HFF-Myc (cell line): ENCODE measurements at places on chromosomes 13 and 19.

DNA sequence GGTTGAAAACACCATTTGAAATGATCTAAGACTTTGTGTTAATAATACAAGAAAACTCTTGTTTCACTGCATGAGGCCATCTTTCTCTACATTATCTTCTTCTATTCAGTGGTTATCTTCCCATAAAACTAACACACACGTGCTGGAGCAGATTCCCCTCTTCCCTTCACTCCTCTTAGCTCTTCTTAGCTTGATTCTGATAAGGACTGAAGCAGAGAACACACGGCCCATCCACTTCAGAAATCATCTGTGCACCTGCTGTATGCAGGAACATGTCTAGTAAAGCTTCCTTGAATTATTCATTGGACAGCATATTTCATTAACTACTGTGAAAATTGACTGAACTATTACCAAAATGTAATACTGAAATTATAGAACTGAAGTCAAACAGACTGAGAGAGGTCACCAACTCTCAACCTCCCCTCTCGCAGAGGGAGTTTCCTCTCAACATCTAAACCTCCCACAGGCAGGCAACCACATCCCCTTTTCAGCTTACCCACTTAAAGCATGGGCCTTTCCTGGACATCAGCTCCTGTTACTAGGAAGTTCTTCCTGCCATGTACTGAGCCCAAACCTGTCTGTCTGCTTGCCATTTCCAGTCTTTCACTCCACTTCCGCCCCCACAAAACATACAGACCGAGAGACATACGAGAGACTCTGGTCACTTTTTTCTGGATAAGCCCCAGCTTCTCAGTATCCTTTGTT is 113.9 kb downstream of the CRYL1 start:
- DNase-seq, result no peak

- no peak for DNase-seq
Observed at GRCh38 chr13:23567906-23568460, 2.2 kb upstream of the TNFRSF19 start.

DNA sequence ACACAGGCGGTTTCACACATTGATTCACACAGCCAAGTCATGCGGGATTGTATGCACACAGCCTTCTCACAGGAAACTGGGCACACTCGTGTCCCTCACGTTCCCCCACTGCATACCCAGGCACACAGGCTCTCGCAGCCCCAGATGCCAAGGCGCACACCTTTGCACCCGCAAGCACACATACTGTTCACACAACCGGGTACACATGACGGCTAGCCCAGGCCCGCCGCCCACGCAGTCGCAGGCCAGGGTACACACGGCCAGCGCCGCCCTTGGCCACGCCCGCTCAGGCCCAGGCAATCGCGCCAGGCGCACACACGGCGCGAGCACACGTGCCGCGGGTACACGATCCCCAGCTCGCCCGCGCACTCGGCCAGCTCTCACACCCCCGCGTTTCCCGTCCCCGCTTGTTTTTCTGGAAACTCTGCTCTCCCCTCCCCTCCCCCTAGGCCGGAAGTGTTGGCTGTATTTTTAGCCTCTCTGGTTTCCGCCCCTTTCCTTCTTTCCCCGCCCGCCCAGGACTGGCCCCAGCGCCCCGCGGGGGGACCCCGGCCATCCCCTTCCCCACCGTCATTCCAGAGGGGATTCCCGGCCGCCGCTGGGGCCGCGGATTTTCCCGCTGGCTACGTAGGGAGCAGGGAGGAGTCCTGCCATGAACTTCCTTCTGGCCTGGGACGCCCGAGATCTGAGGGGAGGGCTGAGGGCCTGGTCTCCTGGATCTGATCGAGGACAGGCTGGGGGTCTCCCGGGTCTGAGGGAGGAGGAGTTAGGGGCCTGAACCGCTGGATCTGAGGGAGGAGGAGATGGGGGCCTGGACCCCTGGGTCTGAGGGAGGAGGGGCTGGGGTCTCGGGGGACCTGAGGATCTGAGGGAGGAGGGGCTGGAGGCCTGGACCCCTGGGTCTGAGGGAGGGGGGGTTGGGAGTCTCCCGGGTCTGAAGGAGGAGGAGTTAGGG is 4.0 kb upstream of the ZFP36 start:
- peak; percentile 73 for DNase-seq

DNA sequence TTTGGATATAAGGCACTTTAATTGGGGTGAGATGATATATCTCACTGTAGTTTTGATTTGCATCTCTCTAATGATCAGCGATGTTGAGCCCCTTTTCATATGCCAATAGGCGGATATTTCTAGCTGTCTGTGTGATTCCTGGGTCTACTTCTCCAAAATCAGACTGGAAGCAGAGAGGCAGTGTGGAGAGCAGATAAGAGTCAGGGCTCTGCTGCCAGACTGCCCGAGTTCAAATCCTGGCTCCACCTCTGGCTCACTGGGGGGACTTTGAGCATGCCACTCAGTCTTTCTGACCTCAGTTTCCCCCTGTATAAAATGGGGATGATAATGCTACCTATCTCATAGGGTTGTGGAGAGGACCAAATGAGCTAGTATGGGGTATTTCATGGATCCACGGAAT is 24.0 kb upstream of the ACP7 start:
- DNase-seq, result no peak

DNA sequence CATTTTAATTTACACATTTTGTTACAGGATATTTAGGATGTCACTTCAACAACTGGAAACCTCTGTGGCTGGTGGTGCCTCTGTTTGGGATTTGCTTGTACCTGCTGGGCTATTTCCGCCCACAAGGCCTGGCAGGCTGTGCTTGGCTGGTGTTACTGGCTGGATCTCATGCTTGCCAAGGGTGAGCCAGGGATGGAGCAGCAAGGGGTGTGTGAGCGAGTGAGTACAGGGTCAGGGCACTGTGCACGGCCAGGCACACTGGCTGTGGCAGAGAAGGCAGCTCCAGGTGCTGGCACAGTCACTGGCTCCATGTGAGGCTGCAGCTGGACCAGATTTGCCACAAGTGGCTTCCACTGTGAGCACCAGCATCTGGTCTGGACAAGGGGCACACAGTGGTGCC is 1254.8 kb downstream of the SLITRK5 start:
- DNase-seq, result no peak

DNA sequence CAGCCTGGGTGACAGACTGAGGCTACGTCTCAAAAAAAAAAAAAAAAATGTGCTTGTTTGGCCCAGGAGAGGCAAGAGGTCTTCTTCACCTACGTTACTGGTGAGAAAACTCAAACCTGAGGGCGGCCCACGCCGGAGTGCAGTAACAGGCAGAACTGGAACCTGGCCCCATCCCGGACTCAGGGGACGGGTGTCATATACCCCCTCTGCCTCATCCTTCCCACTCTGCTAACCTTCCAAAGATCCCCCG is 414 bp upstream of the ADAT3 start:
- no peak for DNase-seq

DNA sequence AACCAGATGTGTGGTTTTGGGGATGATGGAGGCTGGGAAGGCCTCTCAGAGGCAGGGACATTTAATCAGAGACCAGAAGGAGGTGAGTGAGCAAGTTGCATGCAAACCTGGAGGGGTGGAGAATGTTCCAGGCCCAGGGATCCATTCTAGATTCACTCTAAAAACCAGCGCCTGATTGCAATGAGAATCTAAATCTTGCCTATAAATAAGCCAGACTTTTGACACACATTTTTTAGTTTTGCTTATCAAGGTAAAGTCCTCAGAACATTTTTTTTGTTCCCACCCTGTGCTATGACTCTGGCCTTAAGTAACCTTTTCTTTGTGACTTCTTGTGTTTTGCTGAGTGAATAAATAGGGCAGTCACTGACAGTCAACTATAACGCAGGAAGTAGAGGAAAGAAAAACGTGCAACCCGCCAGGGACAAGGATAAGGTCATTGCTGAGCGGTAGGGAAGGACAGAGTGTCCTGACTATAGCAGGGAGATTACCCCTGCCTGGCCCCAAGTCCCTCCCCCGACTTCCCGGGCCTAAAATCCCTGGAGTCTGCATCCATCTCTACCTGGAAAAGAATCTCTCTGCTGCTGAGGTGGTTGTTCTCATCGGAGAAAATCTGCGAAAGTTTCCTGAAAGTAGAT is 14.4 kb downstream of the RGL3 start:
- no peak for DNase-seq

GRCh38 chr19:49073514-49074378 is 1.2 kb upstream of the KCNA7 start:
- DNase-seq, result no peak

GRCh38 chr13:24709186-24709913 is 29.1 kb downstream of the ATP12A start:
- DNase-seq, result no peak

DNA sequence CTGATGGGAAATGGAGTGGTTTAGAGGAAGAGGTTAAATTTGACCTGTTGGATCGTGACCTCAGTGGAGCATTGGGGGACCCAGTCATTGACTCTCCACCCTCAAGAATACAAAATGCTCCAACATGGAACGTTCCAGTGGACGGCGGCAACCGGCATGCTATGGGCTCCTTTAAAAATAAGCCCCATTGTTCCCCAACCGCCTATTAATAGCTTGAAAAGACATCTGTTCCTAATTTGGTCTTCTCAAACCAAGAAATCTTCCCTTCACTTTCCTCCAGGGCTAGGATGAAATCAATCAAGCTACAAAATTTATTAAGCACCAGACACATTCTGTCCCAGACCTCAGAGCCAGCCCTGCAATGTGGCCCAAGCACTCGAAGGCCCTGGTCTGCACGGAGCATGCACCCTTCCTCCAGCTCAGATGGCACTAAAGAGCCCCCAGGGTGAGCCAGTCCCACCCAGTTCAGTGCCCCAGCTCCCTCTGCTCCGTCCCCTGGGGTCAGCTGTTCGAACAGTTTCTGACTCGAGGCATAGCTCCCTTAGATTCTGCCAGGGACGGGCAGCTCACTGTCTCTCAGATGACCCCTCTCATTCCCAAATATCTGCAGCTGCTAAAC is 22.5 kb upstream of the VSTM2B start:
- no peak for DNase-seq
